Muscle of leg (tissue), 16 donors: ENCODE measurements at places on chromosomes 6 and 20. TPM values are rescaled to one million over a fixed set of nuclear protein-coding genes. Genes with fewer than 3 reads are reported as not detected.

TRDN gene
- 204 TPM for total RNA-seq

- H3K4me1 ChIP-seq, result no peaks in the 10 kb centered on the region
- no peaks in the 10 kb centered on the region for H3K36me3 ChIP-seq
- no peaks in the 10 kb centered on the region for H3K27me3 ChIP-seq
- no peak overlapping the region for H3K4me3 ChIP-seq
These were observed 360.4 kb downstream of the LAMA2 start for GRCh38 chr6:129243377-129243776.

CYB5R4 gene
- total RNA-seq, result 9.5 TPM

MCCD1 gene
- not detected for total RNA-seq

GRCh38 chr6:29967379-29968010 is 25.2 kb downstream of the HLA-A start:
- DNase-seq, result peak; percentile 37
- H3K36me3 ChIP-seq, result no peaks in the 10 kb centered on the region
- H3K27me3 ChIP-seq, result no peaks in the 10 kb centered on the region
- H3K27ac ChIP-seq, result no peak overlapping the region
- peaks cover 33% of the 10 kb centered on the region for H3K4me1 ChIP-seq

GRCh38 chr6:141963543-141964295 is 169.0 kb upstream of the GJE1 start:
- H3K36me3 ChIP-seq, result no peaks in the 10 kb centered on the region
- no peak overlapping the region for H3K4me3 ChIP-seq
- no peaks in the 10 kb centered on the region for H3K4me1 ChIP-seq
- no peak overlapping the region for H3K27ac ChIP-seq
- H3K27me3 ChIP-seq, result no peaks in the 10 kb centered on the region

- no peak overlapping the region for H3K4me3 ChIP-seq
- H3K36me3 ChIP-seq, result no peaks in the 10 kb centered on the region
- no peak for DNase-seq
- no peak overlapping the region for H3K27ac ChIP-seq
These were observed 3.1 kb downstream of the NTSR1 start for GRCh38 chr20:62711703-62712101.

GRCh38 chr20:62942456-62942855 is 4.5 kb downstream of the GID8 start:
- peaks cover 57% of the 10 kb centered on the region for H3K36me3 ChIP-seq
- H3K27me3 ChIP-seq, result no peaks in the 10 kb centered on the region
- no peak overlapping the region for H3K4me3 ChIP-seq
- H3K27ac ChIP-seq, result no peak overlapping the region
- H3K4me1 ChIP-seq, result peaks cover 13% of the 10 kb centered on the region
- DNase-seq, result no peak

DNA sequence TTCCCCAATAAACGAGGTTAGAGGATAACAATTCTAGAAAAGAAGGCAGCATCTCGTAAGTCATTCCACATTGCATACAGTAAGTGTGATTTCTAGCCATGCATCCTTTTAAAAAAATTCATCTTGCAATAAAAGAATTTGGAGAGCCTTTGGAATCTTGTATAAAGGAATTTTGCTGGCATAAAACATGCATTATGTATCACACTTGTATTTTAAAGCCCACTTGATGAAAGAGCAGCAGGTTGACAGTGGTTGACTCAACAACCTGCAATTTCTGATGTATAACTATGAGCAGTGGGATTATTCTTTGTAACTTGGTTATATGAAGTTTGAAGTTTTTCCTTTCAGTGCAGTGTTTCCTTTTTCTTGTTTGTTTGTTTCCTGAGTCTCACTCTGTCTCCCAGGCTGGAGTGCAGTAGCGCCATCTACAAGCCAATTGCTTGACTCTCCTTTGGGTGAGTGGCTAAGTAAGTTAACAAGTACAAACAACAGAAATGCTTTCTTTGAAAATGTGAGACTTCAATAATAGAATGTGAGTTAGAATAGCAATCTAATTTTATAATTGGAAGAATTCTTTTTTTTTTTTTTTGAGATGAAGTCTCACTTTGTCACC is 39.9 kb downstream of the JARID2 start:
- no peak for DNase-seq
- no peaks in the 10 kb centered on the region for H3K4me1 ChIP-seq
- no peak overlapping the region for H3K4me3 ChIP-seq
- no peaks in the 10 kb centered on the region for H3K36me3 ChIP-seq

- no peak overlapping the region for H3K27ac ChIP-seq
- peaks cover 25% of the 10 kb centered on the region for H3K4me1 ChIP-seq
- DNase-seq, result no peak
- H3K27me3 ChIP-seq, result no peaks in the 10 kb centered on the region
These were observed 27.7 kb downstream of the COL20A1 start for GRCh38 chr20:63320616-63321147.

CLDN20 gene
- not detected for total RNA-seq

LY86 gene
- 2.7 TPM for total RNA-seq

DNA sequence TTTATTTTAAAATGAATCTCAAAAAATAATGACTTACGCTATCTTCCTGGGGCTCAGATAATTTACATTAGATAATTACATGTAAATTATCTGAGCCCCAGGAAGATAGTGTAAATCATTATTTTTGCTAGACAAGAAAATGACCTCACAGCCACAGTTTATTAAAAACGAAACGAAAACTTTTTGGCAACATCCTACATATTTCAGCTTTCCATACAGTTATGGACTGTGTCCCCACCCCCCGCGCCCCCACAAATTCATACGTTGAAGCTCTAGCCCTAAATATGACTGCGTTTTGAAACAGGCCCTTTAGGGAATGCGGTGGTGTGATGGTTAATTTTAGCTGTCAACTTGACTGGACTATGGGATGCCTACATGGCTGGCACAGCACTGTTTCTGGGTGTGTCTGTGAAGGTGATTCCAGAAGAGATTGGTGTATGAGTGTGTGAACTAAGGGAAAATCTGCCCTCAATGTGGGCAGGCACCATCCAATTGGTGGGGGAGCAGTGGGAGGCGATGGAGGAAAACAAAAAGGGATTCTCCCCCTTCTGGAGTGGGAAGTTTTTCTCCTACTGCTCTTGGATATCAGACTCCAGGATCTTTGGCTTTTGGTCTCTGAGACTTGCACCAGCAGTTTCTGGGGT is 52.6 kb downstream of the TRPC4AP start:
- no peak for DNase-seq
- no peak overlapping the region for H3K27ac ChIP-seq
- H3K4me3 ChIP-seq, result no peak overlapping the region

GNAS-AS1 gene
- 2.4 TPM for total RNA-seq

DNA sequence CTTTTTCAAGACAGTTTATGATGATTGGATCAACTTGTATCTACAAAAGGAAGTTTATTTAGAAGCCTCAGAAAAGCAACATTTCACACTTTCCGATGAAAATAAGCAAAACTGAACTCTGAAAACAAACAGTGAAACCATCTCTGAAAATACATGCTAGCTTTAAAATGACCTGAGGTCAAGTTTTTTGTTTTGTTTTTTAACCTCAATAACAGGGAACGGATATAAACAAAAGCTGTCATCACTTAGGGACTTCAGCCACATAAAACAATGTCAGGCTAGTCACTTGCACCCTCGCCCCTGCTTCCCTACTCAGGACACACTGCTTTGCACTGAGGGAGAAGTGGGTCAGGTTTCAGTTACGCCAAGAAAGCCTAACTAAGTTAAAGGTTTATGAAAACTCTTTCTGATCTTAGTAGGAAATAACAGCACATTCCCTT is 11.6 kb downstream of the BACH2 start:
- DNase-seq, result peak; percentile 45
- H3K36me3 ChIP-seq, result no peaks in the 10 kb centered on the region
- H3K27ac ChIP-seq, result peak overlapping the region; percentile 89
- H3K27me3 ChIP-seq, result no peaks in the 10 kb centered on the region
- H3K4me3 ChIP-seq, result no peak overlapping the region
- peaks cover 15% of the 10 kb centered on the region for H3K4me1 ChIP-seq

GRCh38 chr6:88611721-88612120 is 351.7 kb downstream of the RNGTT start:
- H3K36me3 ChIP-seq, result peaks cover 2% of the 10 kb centered on the region
- H3K27me3 ChIP-seq, result no peaks in the 10 kb centered on the region
- peak; percentile 20 for DNase-seq
- no peaks in the 10 kb centered on the region for H3K4me1 ChIP-seq

DNA sequence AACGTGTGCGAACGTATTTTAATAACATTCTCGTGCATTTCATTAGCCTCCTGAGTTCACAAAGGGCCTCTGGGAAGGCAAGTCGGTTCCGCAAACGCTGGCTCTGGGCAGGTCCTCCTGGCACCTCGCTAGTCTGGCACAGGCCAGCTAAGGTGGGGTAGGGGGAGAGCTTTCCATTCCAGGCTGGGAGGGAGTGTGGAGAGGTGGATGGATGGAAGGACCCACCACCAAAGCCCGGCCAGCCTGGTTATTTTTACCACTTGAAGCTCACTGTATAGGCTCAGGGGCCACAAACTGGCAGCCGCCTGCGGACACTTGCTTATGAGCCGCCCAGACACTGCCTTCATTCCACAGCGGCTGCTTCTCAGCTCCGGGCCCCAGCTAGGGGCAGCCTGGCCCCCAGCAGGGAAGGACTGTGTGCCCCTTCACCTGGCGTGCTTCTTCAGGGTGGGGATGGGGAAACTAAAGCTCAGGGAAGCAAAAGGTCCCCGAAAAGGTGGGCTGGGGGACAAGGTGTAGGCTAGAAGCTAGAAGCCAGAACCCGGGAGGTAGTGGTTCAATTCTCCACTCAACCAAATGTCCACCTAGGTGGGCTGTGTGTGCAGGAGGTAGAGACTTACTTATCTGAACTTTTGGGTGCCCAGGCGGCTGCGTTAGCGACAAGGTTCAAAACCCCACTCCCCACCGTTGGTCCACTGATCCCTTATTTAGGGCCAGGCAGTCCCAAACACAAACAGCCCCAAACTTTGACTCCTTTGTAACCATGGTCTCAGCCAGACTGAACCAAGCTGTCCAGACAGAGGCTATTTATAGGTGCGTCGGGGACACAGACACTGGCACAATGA is 1.7 kb downstream of the PMEPA1 start:
- H3K4me1 ChIP-seq, result peaks cover 72% of the 10 kb centered on the region
- peak overlapping the region; percentile 74 for H3K27ac ChIP-seq
- H3K4me3 ChIP-seq, result peak overlapping the region; percentile 69
- H3K27me3 ChIP-seq, result no peaks in the 10 kb centered on the region
- peaks cover 8% of the 10 kb centered on the region for H3K36me3 ChIP-seq
- DNase-seq, result peak; percentile 54

MUC21 gene
- total RNA-seq, result not detected

GRCh38 chr6:89023591-89024441 is 56.7 kb upstream of the PNRC1 start:
- DNase-seq, result peak; percentile 85
- peak overlapping the region; percentile 70 for H3K27ac ChIP-seq
- H3K27me3 ChIP-seq, result no peaks in the 10 kb centered on the region
- H3K36me3 ChIP-seq, result no peaks in the 10 kb centered on the region

- H3K27ac ChIP-seq, result no peak overlapping the region
- no peaks in the 10 kb centered on the region for H3K4me1 ChIP-seq
- H3K4me3 ChIP-seq, result no peak overlapping the region
- H3K36me3 ChIP-seq, result no peaks in the 10 kb centered on the region
- no peak for DNase-seq
These were observed 50.6 kb upstream of the TMEM170B start for GRCh38 chr6:11486959-11487358.

GRCh38 chr20:31476294-31476585 is 1.2 kb downstream of the REM1 start:
- no peak overlapping the region for H3K27ac ChIP-seq
- peaks cover 4% of the 10 kb centered on the region for H3K36me3 ChIP-seq
- peaks cover 19% of the 10 kb centered on the region for H3K27me3 ChIP-seq
- peak; percentile 56 for DNase-seq

CALHM5 gene
- 3.7 TPM for total RNA-seq

POM121L2 gene
- total RNA-seq, result not detected

GRCh38 chr20:19222520-19223040 is 10.1 kb downstream of the SLC24A3 start:
- H3K4me1 ChIP-seq, result no peaks in the 10 kb centered on the region
- H3K4me3 ChIP-seq, result no peak overlapping the region
- H3K27me3 ChIP-seq, result no peaks in the 10 kb centered on the region
- no peaks in the 10 kb centered on the region for H3K36me3 ChIP-seq
- no peak overlapping the region for H3K27ac ChIP-seq
